GM23248 (cell line): ENCODE measurements at places on chromosomes 16 and 17. TPM values are rescaled to one million over a fixed set of nuclear protein-coding genes. Genes with fewer than 3 reads are reported as not detected.

- H3K36me3 ChIP-seq, result no peaks in the 10 kb centered on the region
- no peaks in the 10 kb centered on the region for H3K27me3 ChIP-seq
- peaks cover 14% of the 10 kb centered on the region for H3K4me1 ChIP-seq
- no peak overlapping the region for H3K4me3 ChIP-seq
- H3K27ac ChIP-seq, result peak overlapping the region; percentile 23
Measured at GRCh38 chr17:64694207-64694606, 32.1 kb upstream of the SMURF2 start.

DNA sequence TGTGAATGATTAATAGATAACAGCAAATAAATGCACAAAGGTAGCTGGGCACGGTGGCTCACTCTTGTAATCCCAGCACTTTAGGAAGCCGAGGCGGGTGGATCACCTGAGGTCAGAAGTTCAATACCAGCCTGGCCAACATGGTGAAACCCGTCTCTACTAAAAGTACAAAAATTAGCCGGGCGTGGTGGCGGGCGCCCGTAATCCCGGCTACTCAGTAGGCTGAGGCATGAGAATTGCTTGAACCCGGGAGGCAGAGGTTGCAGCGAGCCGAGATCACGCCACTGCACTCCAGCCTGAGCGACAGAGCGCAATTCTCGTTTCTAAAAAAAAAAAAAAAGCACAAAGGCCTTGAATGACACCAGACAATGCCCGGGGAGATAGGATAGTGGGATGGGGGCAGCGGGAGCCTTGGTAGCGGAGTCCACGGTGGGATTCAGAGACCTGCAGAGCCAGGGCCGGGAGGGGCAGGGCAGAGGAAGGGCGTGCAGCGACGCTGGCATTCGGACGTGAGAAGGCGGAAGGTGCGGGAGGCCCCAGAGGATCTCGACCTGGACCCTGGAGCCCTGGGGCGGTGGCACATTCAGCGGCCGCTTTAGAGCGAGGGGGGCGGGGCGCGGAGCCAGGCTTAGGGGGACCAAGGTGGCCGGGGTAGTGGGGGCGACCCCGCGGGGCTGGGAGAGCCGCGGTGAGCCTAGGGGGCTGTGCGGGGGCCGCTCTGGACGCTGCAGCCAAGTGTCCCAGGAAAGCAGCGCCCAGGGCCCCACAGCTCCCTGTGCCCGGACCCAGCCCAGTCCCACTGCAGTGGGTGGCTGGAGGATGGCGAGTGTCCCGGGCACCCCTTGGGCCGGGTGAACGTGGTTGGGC lies 999 bp upstream of the FLYWCH2 start:
- H3K4me1 ChIP-seq, result peaks cover 5% of the 10 kb centered on the region; the same call in 1 of the 2 replicates
- H3K27me3 ChIP-seq, result no peaks in the 10 kb centered on the region
- peak; percentile 70 for DNase-seq
- H3K4me3 ChIP-seq, result peak overlapping the region; percentile 96

DNA sequence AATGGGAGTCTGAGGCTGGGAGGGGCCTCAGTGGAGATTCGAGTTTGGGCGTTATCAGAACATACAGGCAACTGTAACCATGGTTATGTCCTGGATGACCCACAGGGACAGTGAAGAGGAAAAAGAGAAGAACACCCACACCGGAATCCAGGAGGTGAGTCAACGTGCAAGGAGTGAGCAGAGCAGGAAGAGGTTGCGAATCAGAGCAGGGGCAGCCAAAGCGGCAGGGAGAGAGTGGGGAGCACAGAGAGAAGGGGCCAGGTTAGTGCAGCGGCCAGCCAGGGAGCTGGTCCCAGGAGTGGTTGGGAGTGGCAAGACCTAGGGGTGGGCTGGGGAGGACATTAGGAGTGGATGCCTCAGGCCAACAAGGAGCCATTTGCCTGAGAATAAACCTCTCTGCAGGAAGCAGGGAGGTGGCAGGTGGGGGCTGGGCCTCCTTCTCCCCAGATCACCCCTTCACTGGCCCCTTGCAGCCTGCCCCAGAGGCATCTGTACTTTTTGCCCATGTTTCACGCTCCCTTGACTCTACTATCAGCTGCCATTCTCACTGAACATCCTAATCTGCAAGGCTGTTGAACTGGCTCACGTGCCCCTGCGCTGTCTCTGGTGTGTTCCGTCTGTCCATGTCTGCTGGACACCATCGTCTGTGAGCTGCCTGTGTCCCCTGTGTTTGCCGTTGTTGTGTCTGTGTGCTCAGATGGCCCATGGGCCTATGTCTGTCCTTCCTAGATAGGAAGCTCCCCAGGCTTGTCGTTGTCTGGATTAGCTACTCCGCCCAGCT lies 5.1 kb downstream of the KRT13 start:
- peak; percentile 86 for DNase-seq
- no peaks in the 10 kb centered on the region for H3K36me3 ChIP-seq
- peaks cover 16% of the 10 kb centered on the region for H3K4me1 ChIP-seq
- no peak overlapping the region for H3K4me3 ChIP-seq

- H3K4me1 ChIP-seq, result no peaks in the 10 kb centered on the region
- no peak overlapping the region for H3K27ac ChIP-seq
- no peak overlapping the region for H3K4me3 ChIP-seq
- DNase-seq, result no peak
- H3K36me3 ChIP-seq, result no peaks in the 10 kb centered on the region
Measured at GRCh38 chr17:58386708-58387107, 30.6 kb downstream of the RNF43 start.

GRCh38 chr17:79840989-79841286 lies 1.7 kb upstream of the CBX4 start:
- H3K27me3 ChIP-seq, result peaks cover 29% of the 10 kb centered on the region
- no peaks in the 10 kb centered on the region for H3K36me3 ChIP-seq
- peaks cover 12% of the 10 kb centered on the region for H3K4me1 ChIP-seq
- DNase-seq, result no peak

DNA sequence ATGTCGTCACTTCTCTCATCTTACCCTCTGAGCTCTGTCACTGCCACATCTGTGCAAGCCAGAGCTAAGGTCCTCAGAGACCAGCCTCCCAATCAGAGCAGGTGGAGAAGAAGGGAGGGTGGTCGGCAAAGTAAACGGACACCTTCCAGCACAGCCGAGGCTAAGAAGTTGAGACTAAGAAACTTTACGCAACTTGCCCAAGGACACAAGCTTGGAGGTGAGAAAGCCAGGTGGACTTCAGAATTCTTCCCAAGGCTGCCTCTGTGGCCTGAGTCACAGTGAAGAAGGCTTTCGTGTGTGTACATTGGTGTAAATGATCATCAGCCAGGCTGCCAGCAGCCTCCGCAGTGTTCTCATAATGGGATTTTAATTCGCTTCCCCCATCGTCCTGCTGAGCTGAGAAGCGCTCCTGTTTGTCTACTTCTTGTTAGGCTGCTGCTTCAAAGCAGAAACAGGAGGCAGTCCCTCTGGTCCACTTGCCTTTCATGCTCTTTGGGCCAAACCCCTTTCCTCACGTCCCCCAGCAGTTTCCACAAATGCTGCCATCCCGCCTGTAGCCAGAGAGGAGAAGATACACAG lies 125.0 kb upstream of the RPL38 start:
- H3K27me3 ChIP-seq, result no peaks in the 10 kb centered on the region
- H3K27ac ChIP-seq, result no peak overlapping the region
- no peak overlapping the region for H3K4me3 ChIP-seq
- no peaks in the 10 kb centered on the region for H3K36me3 ChIP-seq
- no peak for DNase-seq
- H3K4me1 ChIP-seq, result no peaks in the 10 kb centered on the region

- no peak overlapping the region for H3K27ac ChIP-seq
- no peaks in the 10 kb centered on the region for H3K4me1 ChIP-seq
- no peaks in the 10 kb centered on the region for H3K36me3 ChIP-seq
Measured at GRCh38 chr16:23965137-23965733, 129.5 kb downstream of the PRKCB start.

GRCh38 chr16:65786916-65787315 lies 579.6 kb upstream of the CDH5 start:
- H3K4me1 ChIP-seq, result peaks cover 13% of the 10 kb centered on the region
- H3K36me3 ChIP-seq, result no peaks in the 10 kb centered on the region
- no peaks in the 10 kb centered on the region for H3K27me3 ChIP-seq
- no peak overlapping the region for H3K4me3 ChIP-seq
- H3K27ac ChIP-seq, result no peak overlapping the region

GRCh38 chr16:11557801-11558200 lies 28.9 kb downstream of the LITAF start:
- no peaks in the 10 kb centered on the region for H3K27me3 ChIP-seq
- no peak overlapping the region for H3K4me3 ChIP-seq
- H3K4me1 ChIP-seq, result no peaks in the 10 kb centered on the region
- no peak overlapping the region for H3K27ac ChIP-seq

GRCh38 chr16:49622084-49622390 lies 233.9 kb downstream of the ZNF423 start:
- no peak overlapping the region for H3K4me3 ChIP-seq
- peaks cover 12% of the 10 kb centered on the region for H3K4me1 ChIP-seq
- no peaks in the 10 kb centered on the region for H3K36me3 ChIP-seq
- H3K27ac ChIP-seq, result no peak overlapping the region

- no peaks in the 10 kb centered on the region for H3K36me3 ChIP-seq
- H3K4me3 ChIP-seq, result peak overlapping the region; percentile 82
- H3K4me1 ChIP-seq, result peaks cover 10% of the 10 kb centered on the region
- no peaks in the 10 kb centered on the region for H3K27me3 ChIP-seq
- peak; percentile 68 for DNase-seq
Measured at GRCh38 chr16:67666032-67666551, 458 bp downstream of the ENKD1 start.

- no peaks in the 10 kb centered on the region for H3K36me3 ChIP-seq
- H3K4me3 ChIP-seq, result no peak overlapping the region
- no peak for DNase-seq
Measured at GRCh38 chr16:65746941-65747340, 619.5 kb upstream of the CDH5 start.

- H3K27me3 ChIP-seq, result no peaks in the 10 kb centered on the region
- no peak overlapping the region for H3K4me3 ChIP-seq
- no peak overlapping the region for H3K27ac ChIP-seq
- peaks cover 5% of the 10 kb centered on the region for H3K4me1 ChIP-seq
Measured at GRCh38 chr17:54974759-54975158, 6.2 kb downstream of the STXBP4 start.

DNA sequence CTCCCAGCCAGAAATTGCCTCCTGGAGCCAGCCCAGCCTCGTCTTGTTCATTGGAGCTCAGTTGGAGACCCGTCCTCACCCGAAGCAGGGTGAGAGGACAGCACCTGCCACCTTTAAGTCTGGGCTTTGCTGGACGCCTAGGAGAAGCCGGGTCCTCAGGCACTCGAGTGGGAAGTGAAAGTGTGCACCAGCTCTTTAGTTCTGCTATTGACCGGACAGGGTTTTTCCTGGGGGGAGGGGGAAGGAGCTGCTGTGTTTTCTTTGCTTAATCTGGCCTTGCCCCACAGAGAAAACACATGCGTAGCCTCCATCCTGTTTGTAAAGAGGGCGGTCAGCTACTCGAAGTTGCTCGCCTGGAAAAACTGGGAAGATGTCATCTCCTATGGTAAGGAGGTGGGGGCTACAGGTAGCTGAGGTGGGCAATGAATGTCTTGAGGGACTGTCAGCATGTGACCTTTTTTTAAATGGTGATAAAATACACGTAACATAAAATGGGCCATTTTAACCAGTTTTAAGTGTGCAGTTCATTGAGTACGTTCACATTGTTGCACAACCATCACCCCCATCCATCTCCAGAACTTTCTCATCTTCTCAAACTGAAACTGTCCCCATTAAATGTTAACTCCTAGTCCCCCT lies 34.4 kb downstream of the CMIP start:
- peaks cover 10% of the 10 kb centered on the region for H3K4me1 ChIP-seq
- H3K27ac ChIP-seq, result no peak overlapping the region
- no peak for DNase-seq
- H3K27me3 ChIP-seq, result no peaks in the 10 kb centered on the region
- no peak overlapping the region for H3K4me3 ChIP-seq
- H3K36me3 ChIP-seq, result no peaks in the 10 kb centered on the region; the same call in 1 of the 2 replicates

DNA sequence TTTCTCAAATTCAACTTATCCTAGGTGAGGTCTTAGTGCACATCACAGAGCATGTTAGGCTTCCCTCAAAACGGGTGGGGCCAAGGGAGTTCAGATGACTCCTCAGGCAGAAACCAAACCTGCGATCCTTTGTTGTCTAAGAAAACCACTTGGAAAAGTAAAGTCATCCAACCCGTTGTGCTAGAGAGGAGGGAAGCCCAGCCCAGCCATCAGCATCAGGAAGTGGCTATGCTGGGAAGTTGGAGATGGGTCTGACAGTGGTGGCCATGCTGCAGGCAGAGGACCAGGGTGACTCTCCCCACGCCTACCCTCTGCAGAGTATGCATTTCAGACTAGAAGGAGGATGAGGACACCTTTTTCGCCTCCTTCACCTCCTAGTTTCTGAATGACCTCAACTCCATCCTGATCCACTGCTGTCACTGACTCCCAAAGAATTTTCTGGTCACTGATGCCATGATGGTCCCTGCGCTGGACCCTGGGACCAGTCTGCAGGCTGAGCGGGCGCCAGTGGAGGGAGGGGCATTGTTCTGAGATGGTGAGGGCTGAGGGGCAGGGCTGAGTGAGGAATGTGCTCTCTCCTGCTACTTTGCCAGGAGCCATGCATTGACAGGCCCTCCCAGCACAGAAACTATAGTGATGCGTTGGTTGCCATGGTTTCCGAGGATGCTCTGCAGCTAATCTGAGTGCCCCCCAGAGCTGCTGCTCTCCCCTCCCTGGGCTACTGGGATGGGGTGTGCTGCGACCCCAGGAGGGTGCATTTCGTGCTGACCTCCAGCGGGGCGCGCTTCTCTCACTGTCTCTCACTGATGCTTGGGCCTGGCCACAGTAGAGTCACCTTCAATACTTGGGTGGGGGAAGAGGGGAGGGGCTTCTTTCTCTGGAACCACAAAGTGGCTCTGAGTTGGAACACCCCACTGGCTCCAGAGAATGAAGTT lies 20.4 kb downstream of the ALOX12B start:
- no peaks in the 10 kb centered on the region for H3K36me3 ChIP-seq
- H3K27me3 ChIP-seq, result peaks cover 60% of the 10 kb centered on the region
- 0 out of 2 replicates have a peak, but pooled peaks cover 5% of the 10 kb centered on the region for H3K4me1 ChIP-seq
- no peak overlapping the region for H3K4me3 ChIP-seq
- H3K27ac ChIP-seq, result no peak overlapping the region

GRCh38 chr17:59287891-59288290 lies 43.6 kb upstream of the YPEL2 start:
- DNase-seq, result no peak
- no peak overlapping the region for H3K27ac ChIP-seq
- no peak overlapping the region for H3K4me3 ChIP-seq
- no peaks in the 10 kb centered on the region for H3K27me3 ChIP-seq
- H3K36me3 ChIP-seq, result no peaks in the 10 kb centered on the region

GRCh38 chr16:11806721-11807120 lies 9.7 kb upstream of the ZC3H7A start:
- no peaks in the 10 kb centered on the region for H3K36me3 ChIP-seq
- H3K4me1 ChIP-seq, result peaks cover 6% of the 10 kb centered on the region
- no peak overlapping the region for H3K4me3 ChIP-seq
- H3K27me3 ChIP-seq, result no peaks in the 10 kb centered on the region
- DNase-seq, result peak; percentile 69
- H3K27ac ChIP-seq, result no peak overlapping the region

GRCh38 chr17:21286066-21286770 lies 1.7 kb downstream of the MAP2K3 start:
- peak; percentile 99 for DNase-seq
- H3K4me3 ChIP-seq, result peak overlapping the region; percentile 88
- H3K27me3 ChIP-seq, result no peaks in the 10 kb centered on the region
- no peaks in the 10 kb centered on the region for H3K36me3 ChIP-seq
- H3K4me1 ChIP-seq, result peaks cover 46% of the 10 kb centered on the region

The ZSCAN32 gene
- 7.5 and 10.7 TPM in 2 replicates for total RNA-seq

The CETP gene
- not detected in 2 replicates for total RNA-seq

The SLC47A2 gene
- not detected in 2 replicates for total RNA-seq

The NPIPA5 gene
- total RNA-seq, result 1.4 TPM in 1 of 2 replicates, not detected in the other

The TSNAXIP1 gene
- total RNA-seq, result 0.65 and 2.4 TPM in 2 replicates

The PPY gene
- not detected in 2 replicates for total RNA-seq

The UNC45B gene
- total RNA-seq, result not detected in 2 replicates

The SLC6A2 gene
- not detected in 2 replicates for total RNA-seq

The SCGB1C2 gene
- total RNA-seq, result not detected in 2 replicates

The ABCA5 gene
- 7.1 and 9.7 TPM in 2 replicates for total RNA-seq

The KRT25 gene
- total RNA-seq, result not detected in 2 replicates

The KRTAP9-6 gene
- total RNA-seq, result not detected in 2 replicates

The P3H4 gene
- total RNA-seq, result 116 and 161 TPM in 2 replicates

The CBLN1 gene
- total RNA-seq, result not detected in 2 replicates

The TEKT3 gene
- not detected in 2 replicates for total RNA-seq

The AATK gene
- total RNA-seq, result 1.6 and 4.0 TPM in 2 replicates

The PRSS22 gene
- not detected in 2 replicates for total RNA-seq
